ENCODE measurements at places on chromosomes 13 and 19.
A peak's percentile ranks its signal among the peaks of the same experiment; 100 is the strongest.

- no peak for DNase-seq
Measured at GRCh38 chr13:24491845-24492244, 20.7 kb downstream of the PARP4 start.

DNA sequence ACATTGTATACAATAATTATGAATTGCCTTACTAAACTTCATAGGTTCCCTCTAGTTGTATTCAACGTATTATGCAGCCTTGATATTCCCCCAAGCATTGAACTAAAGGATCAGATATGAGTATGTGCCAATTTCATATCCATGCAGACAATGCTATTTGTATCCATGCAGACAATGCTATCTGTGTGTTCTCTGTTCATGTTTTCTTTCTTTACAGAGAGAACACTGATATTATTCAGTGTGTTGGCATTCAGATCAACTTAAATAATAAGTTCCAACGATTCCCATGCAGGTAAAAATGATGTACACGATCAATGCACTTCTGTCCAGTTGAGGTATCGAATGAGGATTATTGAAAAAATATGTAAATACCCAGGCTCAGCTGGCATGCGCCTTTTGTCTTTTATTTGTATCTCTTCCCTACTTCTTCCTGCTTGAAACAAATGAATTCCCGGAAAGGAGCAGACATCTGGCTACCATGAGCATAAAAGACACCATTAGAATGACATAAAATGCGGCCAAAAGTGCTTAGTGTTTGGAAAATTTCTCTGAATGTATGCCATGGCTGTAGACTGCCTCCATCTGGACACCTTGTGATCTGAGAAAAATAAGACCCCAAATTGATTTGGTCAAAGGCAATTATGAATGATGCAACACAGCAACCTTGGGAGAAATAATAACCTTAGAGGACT is 731.5 kb downstream of the SLITRK1 start:
- DNase-seq = no peak

- DNase-seq = no peak
Measured at GRCh38 chr19:55258476-55258827, 365 bp downstream of the PPP6R1 start.

- DNase-seq = no peak
Measured at GRCh38 chr19:32233885-32234284, 111.5 kb upstream of the ZNF507 start.

GRCh38 chr13:49082653-49083536 is 107.2 kb downstream of the FNDC3A start:
- DNase-seq = no peak

- DNase-seq = no peak
Measured at GRCh38 chr19:32809254-32809653, 60.3 kb downstream of the SLC7A9 start.

DNA sequence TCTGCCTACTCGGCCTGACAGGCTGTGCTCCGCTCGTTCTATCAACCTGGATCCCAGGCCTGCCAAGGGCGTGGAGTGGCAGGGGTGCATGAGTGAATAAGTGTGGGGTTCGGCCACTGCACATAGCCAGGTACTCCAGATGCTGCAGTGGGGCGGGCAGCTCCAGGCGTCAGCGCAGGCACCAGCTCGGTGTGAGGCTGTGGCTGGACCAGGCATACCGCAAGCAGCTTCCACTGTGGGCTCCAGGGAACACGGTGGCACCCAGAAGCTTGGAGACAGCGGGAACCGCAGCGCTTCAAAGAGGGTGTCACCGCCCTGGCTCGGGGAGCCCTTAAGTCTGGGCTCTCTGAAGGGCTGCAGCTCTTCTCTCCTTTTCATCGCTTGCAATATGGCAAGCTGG is 1630.2 kb downstream of the OLFM4 start:
- DNase-seq = no peak

DNA sequence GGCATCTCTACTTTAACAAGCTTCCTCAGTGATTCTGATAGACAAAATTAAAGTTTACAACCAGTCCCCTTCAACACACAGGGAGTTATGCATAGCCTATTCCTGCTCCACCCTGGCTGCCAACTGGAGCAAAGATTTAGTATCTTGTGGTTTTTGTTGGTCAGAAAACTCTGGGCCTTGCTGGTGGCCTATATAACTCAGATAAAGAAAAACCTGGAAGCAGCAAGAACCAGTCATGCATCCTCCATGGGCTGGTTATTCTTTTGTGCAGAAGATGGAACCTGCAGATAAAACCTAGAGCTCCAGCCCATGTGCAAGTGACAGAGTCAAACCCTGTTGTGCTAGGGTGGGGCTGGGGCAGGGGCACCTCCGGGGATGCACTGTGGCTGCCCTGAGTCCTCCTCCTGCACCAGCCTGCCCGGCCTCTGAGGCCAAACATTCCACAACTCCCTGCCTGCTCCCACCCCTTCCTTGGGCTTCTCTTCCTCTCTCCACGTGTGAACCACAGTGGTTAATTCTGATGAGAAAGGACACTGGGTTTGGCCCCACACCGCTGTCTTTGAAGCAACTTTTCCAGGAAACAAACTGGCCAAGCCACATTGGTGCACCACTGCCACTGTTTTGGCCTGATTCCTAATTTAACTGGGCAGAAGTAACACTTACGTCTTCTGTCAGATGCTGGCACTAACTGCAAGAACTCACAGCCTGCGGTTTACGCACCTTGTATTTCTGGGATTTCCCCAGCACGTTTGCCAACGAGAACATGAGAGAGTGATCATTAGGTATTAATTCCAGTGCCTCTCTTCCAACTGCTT is 23.3 kb upstream of the GGACT start:
- no peak for DNase-seq

- DNase-seq = no peak
Measured at GRCh38 chr19:50417111-50418081, 1.3 kb upstream of the SPIB start.

GRCh38 chr13:114067381-114067885 is 65.0 kb downstream of the RASA3 start:
- DNase-seq = no peak

GRCh38 chr13:107276936-107277335 is 709.0 kb upstream of the ARGLU1 start:
- no peak for DNase-seq

DNA sequence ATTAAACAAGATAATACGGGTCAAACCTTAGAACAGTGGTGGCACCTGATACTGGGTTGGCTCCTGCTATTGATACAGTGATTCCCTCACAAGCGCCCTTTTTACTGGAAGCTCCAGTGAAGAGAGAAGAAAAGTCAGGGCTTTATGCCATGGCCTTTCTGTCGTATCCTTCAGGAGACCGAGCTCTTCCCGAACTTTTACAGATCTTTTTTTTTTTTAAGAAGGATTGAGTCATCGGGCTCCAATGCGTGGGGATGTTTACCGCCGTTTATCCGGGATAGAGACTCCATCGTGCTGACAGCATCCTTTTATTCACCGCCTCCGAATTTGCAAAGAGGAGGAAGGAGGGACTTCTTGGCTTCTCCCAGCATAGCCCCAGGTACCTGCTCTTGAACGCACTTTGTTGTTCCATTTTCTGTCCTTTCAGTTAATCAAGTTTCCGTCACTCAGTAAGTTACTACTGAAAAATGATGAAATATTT is 574 bp downstream of the ZNF227 start:
- no peak for DNase-seq

DNA sequence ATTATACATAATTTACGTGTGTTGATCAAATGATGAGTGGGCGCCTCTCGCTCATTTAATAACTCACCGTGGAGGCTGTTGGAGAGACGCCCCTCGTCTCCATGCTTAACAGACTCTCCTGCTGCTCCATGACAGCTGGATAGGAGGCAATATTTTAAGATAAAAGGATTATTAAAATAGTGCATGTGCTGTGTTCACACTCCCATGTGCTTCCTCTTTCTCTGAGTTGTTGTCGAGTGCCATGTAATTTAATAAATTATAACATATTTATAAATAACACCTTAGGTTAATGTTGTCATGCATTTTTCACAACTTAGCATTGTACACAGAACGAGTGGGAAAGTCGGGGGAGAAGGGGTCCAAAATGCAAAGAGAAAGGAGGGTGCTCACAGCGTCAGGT is 161.4 kb upstream of the TSHZ3 start:
- no peak for DNase-seq

DNA sequence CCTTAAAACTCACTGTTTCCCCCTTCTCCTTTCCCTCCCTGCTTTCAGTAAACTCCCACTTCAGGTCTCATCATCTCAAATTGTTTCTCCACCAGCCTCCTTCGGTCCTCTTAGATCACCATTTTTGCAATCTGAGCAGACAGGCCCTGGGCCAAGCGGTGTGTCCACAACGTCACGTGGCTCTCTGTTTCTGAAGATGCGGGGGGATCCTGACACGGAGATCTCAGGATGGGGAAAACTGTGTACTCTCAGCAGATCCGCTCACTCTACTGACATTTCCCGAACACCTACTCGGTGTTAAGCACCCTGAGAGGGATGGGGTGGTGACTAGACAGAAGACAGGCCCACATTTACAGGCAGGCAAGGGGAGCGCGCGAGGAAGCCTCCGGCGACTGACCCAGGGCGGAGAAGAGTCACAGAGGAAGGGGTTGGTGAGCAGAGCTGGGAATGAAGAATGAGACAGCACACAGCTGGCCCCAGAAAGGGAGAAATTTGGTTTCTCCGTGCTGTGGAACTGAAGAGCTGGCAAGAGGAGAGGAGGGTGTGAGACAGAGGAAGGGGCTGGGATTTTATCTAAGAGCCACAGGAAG is 38.8 kb downstream of the SERP2 start:
- no peak for DNase-seq

- no peak for DNase-seq
Measured at GRCh38 chr13:25902891-25903341, 148.9 kb downstream of the SHISA2 start.

DNA sequence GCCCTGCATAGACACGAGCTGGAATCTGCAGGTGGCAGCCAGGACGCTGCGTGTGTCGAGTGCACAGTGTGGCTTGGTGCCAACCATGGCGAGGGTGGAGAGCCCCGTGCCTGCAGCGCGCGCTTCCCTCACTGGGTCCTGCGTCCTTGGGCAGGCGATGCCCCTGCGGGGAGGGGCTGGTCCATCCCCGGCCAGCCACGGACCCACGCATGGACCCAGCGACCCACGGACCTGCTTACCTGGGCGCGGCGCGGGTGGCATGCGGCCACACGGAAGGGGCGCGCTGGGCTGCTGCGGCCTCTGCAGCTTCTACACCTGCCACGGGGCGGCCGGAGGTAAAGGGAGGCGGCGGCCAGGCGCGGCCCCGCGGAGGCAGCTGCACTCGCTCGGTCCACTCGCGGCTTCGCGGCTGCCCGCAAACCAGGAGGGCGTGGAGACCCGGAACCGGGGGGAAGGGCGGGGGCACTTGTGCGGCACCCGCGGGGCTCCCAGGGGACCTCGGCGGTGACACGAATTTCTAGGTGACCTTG is 569 bp upstream of the MCF2L start:
- no peak for DNase-seq

DNA sequence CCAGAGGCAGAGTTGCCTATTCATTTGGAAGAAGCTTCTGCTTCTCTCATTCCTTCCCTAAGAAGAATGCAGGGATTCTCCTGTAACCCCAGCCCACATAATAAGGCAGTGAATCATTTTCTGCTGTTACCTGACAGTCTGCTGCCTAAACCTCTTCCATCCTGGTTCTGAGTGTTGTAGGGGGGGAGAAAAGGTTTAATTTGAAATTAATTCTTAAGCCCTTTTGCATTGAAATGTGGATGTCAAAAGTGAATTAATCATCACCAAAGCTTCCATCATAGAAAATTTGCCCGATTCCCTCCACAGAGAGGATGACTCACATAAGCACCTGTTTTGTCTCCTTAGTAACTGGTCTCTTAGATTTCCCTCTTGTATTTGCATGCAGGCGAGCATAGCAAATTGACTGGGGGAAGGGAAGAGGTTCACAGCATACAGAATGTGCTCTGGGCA is 146.7 kb upstream of the FNDC3A start:
- no peak for DNase-seq

- no peak for DNase-seq
Measured at GRCh38 chr13:47875201-47875600, 125.9 kb downstream of the SUCLA2 start.

GRCh38 chr19:6632002-6632621 is 37.8 kb downstream of the TNFSF14 start:
- DNase-seq = peak; percentile 13

DNA sequence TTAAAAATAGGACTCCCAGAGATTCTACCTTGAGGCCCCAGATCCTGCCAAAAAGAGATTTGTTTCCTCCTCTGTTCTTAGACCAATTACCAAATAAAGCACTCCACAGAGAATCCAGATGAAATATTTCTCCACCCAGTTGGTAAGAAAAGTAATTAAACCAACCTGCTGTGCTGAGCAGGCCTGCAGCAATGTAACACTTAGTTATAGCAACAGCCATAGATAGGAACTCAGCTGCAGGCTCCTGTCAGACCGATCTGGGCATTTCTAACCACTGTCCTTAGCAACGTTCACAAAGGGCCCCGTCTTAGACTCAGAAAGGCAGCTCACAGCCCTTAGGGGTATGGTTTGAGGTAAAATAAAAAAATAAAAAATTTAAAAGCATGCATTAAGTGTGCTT is 271.1 kb downstream of the KCNRG start:
- DNase-seq = no peak

- no peak for DNase-seq
Measured at GRCh38 chr19:4802711-4803110, 11.2 kb downstream of the FEM1A start.

DNA sequence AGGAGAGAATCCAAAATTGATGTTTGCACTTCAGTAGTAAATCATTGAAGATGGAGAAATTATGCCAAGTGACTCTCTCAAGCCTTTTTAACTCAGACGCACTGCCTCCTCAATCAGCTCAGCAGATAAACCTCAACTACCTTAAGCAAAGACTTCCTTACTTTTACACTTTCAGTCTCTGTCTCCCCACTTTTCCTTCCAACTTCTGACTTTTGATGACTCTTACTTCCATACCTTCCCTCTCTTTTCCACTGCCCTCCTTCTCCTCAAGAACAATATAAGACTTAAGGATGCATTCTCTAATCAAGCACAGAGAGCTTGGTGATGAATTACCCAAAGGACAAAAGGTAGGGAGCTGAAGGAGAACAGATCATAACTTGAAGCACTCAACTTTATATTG is 4.8 kb upstream of the DACH1 start:
- DNase-seq = no peak

GRCh38 chr13:77508959-77509620 is 26.4 kb upstream of the SCEL start:
- no peak for DNase-seq

- no peak for DNase-seq
Measured at GRCh38 chr13:45441633-45442032, 23.1 kb upstream of the COG3 start.

DNA sequence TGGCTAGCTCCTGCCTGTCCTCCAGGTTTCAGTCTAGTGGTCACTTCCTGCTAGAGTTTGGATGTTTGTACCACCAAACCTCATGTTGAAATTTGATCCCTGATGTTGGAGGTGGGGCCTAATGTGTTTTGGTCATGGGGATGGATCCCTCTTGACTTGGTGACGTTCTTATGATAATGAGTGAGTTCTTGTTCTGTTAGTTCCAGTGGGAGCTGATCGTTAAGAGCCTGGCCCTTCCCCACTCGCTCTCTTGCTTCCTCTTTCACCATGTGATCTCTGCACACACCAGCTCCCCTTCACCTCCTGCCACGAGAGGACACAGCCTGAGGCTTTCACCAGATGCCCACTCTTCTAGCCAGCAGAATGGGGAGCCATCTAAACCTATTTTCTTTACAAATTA is 86.8 kb upstream of the SCEL start:
- DNase-seq = no peak

All from esophagus squamous epithelium (tissue), 5 donors.